D341Med (cell line): ENCODE measurements at places on chromosomes 6 and 20.
A peak's percentile ranks its signal among the peaks of the same experiment; 100 is the strongest.

GRCh38 chr6:48990739-48991138, 472.3 kb downstream of the MMUT start:
- DNase-seq = no peak

- no peak for DNase-seq
These were observed 6.0 kb downstream of the TMEM30A start for GRCh38 chr6:75278474-75279077.

GRCh38 chr6:158213925-158214674, 46.0 kb downstream of the GTF2H5 start:
- DNase-seq = peak; percentile 76

GRCh38 chr6:3228771-3229565, 1.5 kb upstream of the TUBB2B start:
- no peak for DNase-seq

- no peak for DNase-seq
These were observed 28.3 kb upstream of the PREP start for GRCh38 chr6:105431226-105431625.

GRCh38 chr6:147057188-147057587, 147.0 kb upstream of the STXBP5 start:
- no peak for DNase-seq

GRCh38 chr6:158559338-158559894, 475 bp upstream of the TMEM181 start:
- DNase-seq = no peak

DNA sequence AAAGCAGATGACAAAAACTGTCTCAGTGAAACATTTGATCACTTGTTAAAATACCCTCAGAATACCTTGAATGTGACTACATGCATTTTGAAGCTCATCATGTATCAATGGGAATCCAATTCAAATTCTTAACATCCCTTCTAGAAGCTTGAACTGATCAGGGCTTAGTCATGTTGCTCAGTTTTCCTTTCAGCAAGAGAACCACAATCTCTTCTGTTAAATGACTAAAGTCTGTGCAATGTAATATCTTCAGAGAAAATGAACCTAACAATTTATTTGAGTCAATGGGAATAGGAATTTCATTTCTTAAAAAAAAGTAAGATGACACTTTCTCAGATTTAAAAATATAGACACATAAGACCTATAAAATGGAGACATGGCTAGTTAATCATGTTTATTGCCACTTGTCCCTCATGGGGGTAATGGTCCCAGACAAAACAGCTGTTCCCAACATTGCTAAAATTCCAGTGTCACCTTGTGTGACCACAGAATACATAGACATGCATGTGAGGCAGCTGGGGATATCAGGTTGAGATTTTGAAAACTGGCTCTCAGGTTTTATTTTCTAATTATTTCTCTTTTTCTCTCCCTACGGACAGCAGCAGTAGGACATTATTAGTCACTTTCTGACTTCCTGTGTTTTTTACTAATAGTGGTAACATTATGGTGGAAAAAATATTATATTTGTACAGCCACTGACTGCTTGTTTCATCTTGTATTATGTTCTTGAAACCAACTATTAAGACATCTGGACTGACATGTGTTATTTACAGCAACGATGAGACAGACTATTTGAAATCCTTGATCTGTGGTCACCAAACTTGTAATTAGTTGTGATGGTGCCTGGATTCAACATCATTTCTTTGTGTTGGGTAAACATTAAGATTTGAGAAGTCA, 192.5 kb downstream of the COL9A1 start:
- DNase-seq = no peak

DNA sequence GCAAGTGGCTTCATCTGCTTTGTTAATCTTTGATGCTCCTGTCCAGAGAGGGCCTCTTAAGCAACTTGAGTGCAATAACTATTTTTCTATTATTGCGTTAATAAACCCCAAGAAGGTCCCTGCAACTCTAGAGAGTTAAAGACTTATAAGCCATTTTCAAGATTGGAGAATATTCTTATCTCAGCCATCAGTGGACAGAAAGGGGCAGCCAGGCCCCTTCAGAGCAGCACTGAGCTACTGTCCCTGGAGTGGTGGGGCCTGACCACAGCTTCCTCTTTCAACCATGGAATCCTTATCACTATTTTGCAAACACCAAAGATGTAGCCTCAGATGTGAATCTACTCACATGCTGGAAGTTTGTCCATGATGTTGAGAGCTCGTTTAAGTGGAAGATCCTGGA, 2.8 kb upstream of the MAS1L start:
- no peak for DNase-seq

- DNase-seq = no peak
These were observed 40.4 kb upstream of the SGK1 start for GRCh38 chr6:134358320-134358719.

DNA sequence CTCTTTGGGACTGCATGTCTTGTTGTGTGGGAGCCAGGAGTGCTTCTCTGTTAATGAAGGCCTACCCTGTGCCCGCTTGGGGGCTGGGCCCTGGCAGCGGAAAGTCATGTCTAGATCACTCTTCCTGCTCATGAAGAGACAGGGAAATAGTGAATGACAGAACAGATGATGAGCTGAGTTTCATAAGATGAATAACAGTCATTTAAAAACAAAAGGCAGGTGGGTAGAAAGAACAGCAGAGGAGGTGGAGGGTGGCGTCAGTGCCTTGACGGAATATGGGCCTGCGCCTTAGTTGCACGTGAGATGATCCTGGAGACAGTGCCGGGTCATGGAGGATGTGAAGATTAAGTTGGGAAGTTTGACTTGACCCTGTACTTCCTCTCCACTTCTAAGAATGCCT, 85.5 kb downstream of the ARID1B start:
- DNase-seq = no peak

GRCh38 chr6:8110117-8110721, 7.9 kb upstream of the EEF1E1 start:
- no peak for DNase-seq
